ENCODE measurements at places on chromosomes 2 and 18.

DNA sequence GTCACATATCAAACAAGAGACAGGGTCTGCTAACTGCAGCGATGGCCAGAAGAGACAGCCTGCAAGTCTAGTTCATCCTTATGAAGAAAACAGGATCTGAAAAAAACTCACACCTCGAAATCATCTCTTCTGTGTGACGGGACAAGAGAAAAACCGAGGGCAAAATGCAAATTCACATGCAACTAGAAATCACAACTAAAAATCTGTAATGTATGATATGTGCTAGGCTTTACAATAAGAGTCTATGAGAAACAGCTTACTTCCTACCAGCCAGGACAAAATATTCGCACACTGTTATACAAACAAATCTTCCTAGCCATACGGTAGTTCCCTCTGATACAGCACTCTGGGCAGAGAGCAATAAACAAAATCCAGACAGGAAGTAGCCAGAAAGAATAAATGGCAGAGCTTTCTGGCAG, 48.8 kb downstream of the ANKRD44 start:
- DNase-seq = no peak

DNA sequence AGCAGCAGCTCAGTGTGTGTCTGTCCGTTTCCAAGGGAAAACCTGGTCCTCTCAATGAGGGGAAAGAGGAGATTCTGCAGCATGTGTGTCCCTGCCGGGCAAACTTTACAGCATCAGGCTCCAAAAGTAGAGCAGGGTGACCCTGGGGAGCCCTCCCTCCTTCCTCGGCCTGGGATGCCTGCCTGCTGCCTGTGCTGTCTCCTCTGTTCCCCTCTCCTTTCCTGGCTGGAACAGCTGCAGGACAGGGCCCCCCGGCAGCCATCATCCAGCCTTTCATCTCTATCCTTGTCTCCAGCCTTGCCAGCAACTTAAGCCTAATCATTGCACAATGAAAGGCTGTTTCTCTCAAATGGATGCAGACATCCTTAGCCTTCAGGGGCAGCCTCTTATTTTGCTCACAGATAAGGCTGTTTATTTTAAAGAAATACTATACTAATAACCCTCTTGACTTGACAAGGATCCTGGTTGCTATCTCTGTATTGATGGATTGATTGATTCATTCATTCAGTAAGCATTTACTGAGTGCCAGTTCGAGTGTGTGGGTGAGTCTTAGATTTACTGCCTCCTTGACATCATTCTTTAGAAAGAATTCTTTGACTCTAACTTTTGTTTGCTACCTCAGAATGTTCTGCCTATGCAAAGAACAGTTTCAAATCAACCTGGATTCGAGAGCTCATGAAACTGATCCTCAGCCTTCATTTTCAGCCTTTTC, 40.6 kb upstream of the EDAR start:
- DNase-seq = no peak

DNA sequence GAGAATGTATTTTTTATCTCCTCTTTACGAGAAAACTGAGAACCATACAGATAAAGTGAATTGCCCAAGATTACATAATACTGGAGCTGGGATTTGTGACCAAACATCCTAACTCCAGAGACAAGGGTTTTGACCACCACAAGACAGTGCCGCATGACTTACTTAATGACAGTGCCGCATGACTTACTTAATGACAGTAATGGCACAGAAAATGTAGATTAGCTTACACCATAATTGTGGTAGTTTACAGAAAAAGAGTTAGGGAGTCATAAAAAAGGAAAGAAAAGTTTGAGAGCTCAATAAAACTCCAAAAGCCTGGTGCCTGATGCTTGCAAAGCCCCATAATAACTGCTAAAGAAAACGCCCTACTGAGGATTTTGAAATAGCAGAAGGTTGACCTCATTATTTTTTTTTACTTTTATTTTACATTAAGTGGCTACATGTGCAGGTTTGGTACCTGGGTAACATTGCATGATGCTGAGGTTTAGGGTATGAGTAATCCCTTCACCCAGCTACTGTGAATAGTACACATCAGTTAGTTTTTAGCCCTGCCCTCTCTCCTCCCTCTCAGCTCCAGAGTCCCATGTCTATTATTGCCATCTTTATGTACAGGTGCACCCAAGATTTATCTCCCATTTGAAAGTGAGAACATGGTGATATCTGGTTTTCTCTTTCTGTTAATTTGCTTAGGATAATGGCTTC, 310.0 kb upstream of the UBE2E3 start:
- DNase-seq = no peak

- no peak for DNase-seq
Observed at GRCh38 chr2:48873666-48874065, 118.1 kb upstream of the LHCGR start.

DNA sequence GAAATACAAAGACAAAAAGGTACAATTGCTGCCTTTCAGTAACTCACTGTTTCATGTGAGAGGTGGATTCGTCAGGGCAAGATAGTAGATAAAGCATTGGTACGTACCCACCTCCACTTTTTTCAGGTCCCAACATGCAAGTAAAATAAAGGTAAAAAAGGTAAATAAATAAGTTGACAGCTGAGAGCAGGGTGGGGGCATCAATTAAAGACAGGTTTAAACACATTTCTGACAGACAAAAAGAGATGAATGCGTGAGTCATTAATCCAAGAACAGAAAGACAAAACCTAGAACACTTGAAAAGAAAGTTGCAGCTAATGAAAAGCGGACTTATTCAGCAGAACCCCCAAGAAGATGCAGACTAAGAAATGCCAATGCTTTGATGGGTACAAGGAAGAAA, 979.6 kb upstream of the CDH2 start:
- DNase-seq = no peak

- DNase-seq = no peak
Observed at GRCh38 chr2:165791421-165792103, 2.5 kb downstream of the GALNT3 start.

GRCh38 chr2:96665083-96665569, 22.6 kb downstream of the FER1L5 start:
- no peak for DNase-seq

GRCh38 chr2:138572318-138572717, 70.7 kb downstream of the SPOPL start:
- DNase-seq = no peak

DNA sequence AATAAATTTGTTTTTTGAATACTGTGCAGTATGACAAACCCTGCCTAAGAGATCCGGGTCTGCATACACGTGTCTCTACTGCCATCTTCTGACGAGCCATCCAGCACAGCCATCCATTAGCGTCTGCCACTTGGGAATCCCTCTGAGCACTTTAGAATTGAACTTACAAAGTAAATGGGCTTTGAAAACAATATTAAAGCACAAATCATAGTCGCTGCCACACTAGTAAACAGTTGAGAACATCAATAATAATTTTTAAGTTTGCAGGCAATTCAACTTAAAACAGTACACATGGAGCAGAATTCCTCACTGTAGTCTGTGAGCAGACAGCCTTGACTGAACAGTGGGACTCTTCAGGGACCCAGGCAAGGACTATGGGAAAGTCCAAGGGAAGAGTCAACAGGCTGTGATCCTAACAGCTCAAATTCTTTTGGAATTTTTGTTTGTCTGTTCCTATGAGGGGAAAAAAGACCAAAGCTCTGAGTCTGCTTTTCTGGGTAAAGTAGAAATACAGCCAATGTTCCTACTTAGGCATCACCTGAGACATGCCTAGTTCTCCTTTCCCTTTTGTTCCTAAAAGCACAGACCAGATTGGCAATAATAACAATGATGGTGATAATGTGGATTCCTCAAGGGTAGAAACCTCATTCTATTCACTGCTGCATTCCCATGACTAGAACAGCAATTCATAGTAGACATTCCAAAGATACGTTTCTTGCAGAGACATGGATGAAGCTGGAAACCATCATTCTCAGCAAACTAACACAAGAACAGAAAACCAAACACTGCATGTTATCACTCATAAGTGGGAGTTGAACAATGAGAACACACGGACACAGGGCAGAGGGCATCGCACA, 92.9 kb downstream of the MREG start:
- DNase-seq = peak; percentile 67

- no peak for DNase-seq
Observed at GRCh38 chr2:211132046-211132445, 575.6 kb downstream of the CPS1 start.

- DNase-seq = no peak
Observed at GRCh38 chr2:147649286-147649685, 195.5 kb upstream of the ACVR2A start.

DNA sequence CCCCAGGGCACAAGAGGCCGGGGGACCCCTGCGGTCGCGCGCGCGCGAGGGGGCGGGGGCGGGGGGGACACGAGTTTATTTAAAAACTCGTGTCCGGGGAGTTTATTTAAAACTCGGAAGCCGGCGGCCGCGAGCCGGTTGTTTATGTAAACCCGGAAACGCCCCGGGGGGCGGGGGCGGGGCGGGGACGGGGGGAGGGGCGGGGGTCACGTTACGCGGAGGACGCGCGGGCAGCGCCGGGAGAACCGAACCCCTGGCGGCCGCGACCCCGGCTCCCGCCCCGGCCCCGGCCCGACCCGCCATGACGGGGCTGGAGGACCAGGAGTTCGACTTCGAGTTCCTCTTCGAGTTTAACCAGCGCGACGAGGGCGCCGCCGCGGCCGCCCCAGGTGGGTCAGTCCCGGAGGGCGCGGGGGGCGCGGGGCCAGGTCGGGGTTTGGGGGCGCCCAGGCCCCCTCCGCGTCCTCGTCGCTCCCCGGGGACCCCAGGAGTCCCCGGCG, 4.4 kb downstream of the NFATC1 start:
- no peak for DNase-seq

DNA sequence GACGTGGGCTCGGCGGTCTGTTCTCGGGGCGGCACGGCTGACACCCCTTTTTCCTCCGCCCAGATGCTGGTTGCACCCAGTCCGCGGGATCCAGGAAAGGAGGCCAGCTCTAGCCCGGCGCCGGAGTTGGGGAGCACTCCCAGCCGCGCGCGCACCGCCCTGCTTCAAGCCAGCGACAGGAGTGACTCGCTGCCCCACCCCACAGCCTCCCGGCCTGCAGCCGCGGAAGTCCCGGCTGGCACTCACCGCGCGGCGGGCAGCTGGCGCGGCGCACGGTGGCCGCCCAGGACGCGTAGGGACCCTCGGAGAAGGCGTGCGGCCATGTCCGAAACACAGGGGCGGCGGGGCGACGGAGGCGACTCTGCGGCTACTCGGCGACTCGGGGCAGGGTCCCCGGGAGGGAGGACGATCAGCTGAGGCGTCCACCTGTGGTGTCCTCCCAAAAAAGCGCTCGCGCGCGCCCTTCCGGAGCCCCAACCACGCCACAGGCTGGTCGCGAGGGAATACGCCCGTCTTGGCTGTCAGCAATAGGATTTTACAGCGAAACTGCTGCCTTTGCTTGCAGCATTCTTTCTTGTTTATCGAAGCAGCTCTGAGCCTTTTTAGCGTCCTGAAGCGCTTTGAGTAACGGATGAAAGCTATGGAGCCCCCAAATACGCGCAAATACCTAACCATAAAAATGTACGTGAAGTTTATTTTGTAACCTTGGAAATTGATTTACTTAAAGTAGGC, at the start of gene ACADL:
Gene ACADL (minus strand): TSS at position 507 of the 732 bp plus-strand sequence. CDS start 184 bp downstream, at position 323.
- no peak for DNase-seq

GRCh38 chr2:216652566-216652965, 19.3 kb downstream of the IGFBP2 start:
- no peak for DNase-seq

DNA sequence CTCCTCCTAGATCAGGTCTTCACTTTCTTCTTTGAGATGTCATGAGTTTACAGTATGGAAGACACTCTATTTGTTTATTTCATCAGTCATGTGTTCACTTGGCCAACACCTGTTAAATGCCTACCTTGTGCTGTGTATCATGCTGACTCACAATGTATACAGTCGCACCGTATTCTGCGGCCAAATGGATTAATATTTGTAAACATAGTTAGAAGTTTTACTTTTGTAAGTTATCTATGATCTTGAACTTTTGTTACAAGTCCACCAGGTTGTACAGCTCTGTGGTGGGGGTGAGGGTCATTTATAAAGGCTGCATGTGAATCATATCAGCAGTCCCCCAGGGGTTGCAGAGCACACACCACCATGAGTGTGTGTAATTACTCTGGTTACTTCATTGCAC, 408.7 kb upstream of the NRP2 start:
- DNase-seq = no peak

GRCh38 chr18:7177116-7177744, 53.7 kb upstream of the LRRC30 start:
- DNase-seq = no peak

- DNase-seq = no peak
Observed at GRCh38 chr2:68251855-68252399, 405 bp downstream of the PPP3R1 start.

All from SHP77 treated with DMSO at 0.1 percent for 48 hours (cell line).